ENCODE measurements at places on chromosomes 13 and 19.
A peak's percentile ranks its signal among the peaks of the same experiment; 100 is the strongest.

- no peak for DNase-seq
Observed at GRCh38 chr13:100561599-100562204, 26.9 kb downstream of the GGACT start.

DNA sequence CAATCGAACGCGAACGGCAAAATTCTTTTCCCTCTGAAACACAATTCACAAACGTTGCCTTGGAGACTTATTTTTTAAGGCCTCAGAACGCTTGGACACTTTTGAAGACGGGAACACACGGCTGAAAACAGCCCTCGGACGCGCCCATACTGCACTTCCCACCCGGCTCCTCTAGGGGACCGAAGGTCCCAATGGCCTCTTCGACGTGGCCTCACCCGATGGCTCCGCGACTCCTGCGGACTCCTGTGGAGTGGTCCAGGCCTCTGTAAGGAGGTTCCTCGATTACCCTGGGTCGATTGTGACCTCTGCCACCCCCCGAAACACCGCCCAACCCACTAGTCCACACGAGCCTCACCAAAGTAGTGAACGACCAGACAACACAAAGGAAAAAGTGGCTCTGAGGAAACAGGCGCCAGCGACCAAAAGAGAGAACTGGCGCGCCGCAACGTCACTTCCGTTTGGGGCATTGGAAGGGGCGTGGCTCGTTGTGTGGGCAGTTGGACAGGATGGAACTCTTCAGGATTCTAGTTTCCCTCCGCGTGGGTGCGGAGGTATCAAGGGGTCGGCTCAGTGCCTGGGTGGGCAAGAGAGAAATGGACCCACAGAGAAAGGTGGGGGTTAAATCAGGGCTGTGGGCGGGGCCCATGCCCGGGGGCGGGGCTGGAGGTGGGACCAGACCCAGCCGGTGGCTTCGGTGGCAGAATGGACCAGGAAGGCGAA lies at the start of gene ZNF560:
Gene ZNF560, minus strand, starts transcription at position 434 of the 720 bp plus-strand sequence. CDS start 23,303 bp downstream, outside the sequence.
- DNase-seq: no peak

DNA sequence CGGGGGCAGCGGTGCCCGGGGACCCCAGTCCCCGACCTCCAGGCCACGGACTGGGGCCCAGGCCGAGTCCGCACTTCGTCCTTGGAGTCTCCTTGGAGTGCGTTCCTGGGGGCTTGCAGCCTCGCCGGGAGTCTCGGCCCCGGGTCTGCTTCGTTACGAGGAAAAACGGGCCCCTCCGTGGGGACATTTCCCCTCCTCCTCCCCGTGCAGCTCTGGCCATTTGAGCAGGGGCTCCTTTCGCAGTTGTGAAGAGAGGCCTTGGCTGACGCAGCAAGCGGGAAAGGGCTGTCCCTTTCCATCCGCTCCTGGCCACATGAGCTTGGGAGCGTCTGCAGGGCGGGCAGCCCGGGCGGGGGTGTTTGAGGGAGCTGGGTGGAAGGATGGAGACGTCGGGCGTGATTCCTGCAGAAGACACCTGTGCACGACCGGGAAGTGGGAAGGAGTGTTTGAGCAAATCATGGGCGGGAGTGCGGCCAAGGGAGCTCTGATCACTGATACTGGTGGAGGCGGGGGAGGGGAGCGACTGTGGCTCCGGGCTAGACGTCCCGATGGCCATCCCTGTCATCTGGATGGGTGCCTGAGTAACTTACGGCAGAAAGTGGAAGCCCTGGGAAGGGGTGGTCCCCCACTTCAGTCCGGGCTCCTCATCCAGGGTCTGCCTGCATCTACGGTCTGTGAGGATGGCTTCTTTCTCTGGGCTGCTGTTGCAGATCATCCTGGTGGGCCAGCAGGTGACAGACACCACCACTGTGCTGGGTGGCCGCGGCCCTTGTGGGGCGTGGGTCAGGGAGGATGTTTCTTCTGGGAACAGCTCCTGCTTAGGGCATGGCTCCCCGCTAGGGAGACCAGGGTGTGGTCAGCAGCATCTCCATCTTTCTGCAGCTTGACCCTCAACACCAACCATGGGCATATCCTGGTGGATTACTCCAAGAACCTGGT lies 736 bp downstream of the GPI start:
- peak; percentile 69 for DNase-seq

GRCh38 chr13:114212158-114212495 lies 22.6 kb upstream of the CDC16 start:
- peak; percentile 21 for DNase-seq

- DNase-seq: peak; percentile 55
Observed at GRCh38 chr19:33689138-33689746, 67.5 kb downstream of the CHST8 start.

Data from activated effector memory CD4-positive, alpha-beta T cell treated with anti-CD3 and anti-CD28 coated beads, Interleukin-2, amount 50 U/mL, for 16 hours (primary cell).